ENCODE measurements at places on chromosomes 6 and 20.

DNA sequence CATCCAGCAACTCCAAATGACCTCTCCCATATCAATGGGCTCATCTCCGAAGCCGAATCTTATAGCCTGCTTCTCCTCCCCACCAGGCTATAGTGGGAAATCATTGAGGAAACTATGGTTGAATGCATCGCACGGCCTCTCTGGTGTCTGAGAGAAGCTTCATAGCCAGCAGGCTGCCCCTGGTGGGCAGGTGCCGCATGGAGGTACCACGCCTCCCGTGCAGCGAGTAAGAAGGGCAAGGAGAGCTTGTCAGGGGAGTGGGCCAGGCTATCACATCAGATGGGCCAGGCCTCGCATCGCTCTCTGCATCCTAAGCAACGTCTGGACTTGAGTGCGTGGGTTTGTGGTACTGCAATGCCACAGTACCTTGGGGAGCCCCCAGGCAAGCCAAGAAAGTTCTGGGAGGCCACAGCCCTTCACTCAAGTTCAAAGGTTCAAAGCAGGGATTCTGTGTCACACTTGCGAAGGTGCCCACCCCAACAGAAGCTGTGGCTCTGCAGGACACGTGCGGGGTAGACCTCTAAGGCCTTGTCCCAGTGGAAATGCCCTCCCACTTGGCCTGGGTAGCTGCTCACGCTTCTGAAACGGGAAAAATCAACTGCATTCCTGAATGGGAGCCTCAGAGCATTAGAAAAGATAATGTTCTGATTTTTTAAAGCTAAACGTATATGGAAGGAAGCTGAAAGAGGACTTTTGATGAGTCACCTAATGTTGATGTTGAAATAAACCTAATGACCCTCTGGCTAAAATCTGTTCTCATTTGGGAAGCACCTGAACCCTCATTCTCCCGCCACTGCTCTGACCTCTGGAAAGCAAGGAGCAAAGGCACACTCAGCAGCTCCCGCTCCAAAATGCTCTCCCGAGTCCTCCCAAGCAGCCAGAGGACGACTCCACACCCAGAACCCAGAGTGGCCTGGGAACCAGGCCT, 8.4 kb upstream of the IRF4 start:
- no peak for DNase-seq

DNA sequence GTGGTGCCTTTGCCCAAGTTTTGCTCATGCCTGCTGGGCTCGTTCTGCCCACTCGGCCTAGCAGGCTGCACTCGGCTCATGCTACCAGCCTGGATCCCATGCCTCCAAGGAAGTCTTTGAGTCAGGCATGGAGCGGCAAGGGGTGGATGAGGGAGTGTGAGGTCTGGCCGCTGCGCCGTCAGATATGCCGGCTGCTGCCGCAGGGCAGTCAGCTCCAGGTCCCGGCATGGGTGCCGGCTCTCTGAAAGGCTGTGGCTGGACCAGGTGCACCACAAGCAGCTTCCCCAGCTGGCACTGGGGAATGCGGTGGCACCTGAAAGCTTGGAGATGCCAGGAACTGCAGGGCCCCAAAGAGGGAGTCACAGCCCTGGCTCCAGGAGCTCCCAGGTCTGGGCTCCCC, 75.5 kb downstream of the GPR63 start:
- DNase-seq: no peak

DNA sequence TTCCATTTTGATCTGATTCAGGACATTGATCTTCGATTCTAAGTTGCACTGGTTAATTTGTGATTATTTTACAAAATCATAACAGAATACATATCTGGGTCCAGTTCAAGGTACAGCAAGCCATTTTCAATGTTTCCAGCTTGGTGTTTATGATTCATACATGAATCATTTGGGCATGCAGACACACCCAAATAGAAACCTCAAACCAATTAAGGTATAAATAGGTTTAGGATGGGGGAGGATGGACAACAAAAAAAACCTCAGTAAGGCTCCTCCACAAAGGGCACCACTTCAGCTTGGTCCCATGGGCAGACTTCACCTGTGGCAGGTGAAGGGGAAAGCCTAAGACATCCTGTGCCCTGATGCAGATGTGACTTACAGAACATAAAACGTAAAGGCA, 192.7 kb downstream of the KHDC1L start:
- no peak for DNase-seq

GRCh38 chr6:10381830-10382208, 33.1 kb downstream of the TFAP2A start:
- DNase-seq: no peak

GRCh38 chr6:131349199-131349598, 213.9 kb downstream of the AKAP7 start:
- DNase-seq: no peak

- DNase-seq: no peak
Observed at GRCh38 chr20:4040283-4041179, 25.2 kb upstream of the RNF24 start.

Measured in omental fat pad (tissue), 4 donors.